ENCODE measurements at places on chromosomes 4 and X.

GRCh38 chr4:165464813-165465381 lies 86.1 kb downstream of the CPE start:
- DNase-seq = no peak

GRCh38 chr4:141078871-141079270 lies 54.4 kb downstream of the RNF150 start:
- DNase-seq = no peak

DNA sequence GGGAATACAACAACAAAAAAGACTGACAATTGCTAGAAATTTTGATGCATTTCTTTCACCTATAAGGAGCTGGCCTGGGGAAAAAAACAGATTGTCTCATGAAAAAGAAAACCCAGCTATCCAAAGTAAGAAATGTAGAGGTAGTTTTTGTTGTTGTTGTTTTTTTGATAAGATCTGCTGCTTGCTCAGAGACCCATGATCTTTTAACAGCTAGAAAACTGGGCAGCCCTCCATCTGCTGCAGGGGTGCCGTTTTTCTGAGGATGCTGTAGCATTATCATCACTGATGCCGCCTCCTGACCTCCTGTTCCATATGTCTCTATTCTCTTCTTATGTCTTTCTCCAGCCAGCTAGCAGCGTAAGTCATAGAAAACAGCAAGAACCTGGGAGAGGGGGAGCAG lies 98.3 kb downstream of the BMPR1B start:
- DNase-seq = no peak

GRCh38 chr4:141306331-141306730 lies 85.6 kb downstream of the ZNF330 start:
- DNase-seq = no peak

DNA sequence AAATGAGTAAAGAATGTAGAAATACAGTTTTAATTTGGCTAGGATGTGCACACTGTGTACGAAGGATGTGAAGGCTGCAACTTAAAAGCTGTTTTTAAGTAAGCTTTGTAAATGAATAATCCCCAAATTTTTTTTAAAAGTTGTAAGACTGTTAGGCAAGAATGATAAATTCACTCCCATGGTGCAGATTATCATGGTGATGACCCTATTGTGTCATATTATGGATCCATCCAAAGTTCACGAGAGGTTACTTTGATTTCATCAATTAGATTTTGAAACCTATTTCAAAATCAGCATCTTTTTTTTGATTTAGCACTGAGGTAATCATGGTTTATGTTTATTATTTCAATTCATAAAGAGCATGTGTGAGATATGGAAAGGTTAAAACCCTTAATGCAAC lies 62.9 kb upstream of the ETNPPL start:
- DNase-seq = no peak

GRCh38 chr4:41747230-41748055 lies 1.1 kb downstream of the PHOX2B start:
- no peak for DNase-seq

DNA sequence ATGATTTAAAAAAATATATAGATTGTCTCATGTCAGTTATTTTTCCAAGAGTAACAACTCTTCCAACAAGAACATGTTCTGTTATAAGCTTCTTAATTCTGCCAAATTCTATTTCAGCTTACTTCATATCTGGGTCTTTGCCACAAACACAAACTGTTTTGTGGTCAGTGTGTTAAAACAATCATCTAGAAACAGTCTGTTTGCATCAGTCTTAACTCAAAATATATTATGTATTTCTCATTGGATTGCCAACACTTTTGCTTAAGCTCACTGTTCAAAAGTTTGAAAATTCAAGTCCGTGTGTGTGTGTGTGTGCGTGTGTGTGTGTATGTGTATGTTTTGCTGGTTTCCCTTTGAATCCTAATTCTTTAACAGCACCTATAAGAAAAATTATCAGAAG lies 752.3 kb upstream of the NDST4 start:
- DNase-seq = no peak

GRCh38 chrX:16005917-16006316 lies 117.4 kb upstream of the GRPR start:
- no peak for DNase-seq

DNA sequence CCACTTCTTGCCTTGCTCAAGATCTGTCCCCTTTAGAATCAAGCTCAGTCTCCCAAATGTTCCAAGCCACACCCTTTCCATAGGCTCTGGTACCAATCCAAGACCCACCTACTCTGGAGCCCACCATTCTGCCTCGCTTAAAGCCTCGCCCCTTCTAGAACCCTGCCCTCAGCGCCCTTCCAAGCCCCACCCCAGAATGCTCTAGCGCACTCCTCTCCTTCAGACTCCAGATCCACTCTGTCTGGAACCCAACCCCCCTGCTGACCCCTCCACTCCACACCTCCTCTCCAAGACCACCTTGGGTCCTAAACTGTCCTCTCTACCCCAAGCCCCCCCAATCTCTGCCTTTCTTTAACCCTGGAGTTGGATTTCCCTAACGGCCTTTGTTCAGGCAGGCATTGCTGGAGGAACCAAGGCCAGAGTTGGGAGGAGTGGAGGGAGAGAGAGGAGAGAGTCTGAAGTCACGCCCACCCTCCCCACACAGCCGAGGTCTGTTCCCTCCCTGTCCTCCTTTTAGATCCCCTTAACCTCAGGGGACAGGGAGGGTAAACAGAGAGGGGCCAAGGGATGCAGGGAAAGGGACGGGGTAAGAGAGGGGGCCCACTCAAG lies 2.4 kb upstream of the PRICKLE3 start:
- no peak for DNase-seq

DNA sequence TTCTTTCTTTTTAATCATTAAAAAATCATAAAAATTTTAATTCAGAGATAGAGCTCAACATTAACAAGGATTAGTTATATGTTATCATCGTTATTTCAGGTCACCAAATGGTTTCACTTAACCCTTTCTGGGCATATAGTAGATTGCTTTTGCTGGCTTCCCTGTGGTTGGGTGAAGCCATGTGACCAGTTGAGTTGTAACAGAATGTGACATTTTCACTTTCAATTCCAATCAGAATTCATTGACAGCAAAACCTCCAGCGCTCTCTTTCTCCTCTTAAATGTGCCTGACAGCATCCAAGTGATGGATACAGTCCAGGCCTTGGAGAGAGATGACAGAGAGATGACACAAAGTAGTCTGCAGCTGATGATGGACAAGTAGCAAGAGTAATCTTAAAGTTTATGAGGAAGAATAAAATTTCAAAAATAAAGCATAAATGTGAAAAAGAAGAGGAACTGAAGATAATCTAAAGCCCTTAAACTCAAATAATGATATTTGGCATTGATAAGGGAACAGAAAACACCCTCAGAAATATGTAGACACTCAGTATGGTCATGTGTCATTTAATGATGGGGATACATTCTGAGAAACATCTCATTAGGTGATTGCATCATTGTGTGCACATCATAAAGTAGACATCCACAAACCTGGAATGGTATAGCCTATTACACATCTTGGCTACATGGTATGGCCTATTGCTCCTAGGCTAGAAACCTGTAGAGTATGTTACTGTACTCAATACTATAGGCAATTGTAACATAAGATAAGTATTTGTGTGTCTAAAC lies 92.3 kb upstream of the QRFPR start:
- DNase-seq = no peak

GRCh38 chr4:6126971-6127745 lies 73.2 kb downstream of the JAKMIP1 start:
- no peak for DNase-seq

DNA sequence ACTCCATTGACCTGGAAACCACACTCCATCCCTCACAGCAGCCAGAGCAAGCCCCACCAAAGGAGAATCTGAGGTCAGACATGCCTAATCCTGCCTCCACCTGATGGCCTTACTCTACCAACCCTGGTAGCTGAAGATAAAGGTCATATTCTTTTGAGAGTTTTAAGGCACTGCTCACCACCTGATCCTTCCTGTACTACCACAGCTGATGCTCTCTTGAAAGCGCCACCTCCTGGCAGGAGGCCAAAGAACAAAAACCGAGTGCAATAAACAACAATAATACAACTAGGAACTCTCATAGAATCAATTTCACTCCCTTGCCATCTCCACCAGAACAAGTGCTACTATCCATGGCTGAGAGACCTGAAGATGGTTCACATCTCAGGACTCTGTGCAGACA lies 301.6 kb downstream of the NAF1 start:
- DNase-seq = no peak

- no peak for DNase-seq
Observed at GRCh38 chr4:10201381-10202223, 85.0 kb upstream of the WDR1 start.

- no peak for DNase-seq
Observed at GRCh38 chr4:11355226-11355625, 73.5 kb downstream of the HS3ST1 start.

DNA sequence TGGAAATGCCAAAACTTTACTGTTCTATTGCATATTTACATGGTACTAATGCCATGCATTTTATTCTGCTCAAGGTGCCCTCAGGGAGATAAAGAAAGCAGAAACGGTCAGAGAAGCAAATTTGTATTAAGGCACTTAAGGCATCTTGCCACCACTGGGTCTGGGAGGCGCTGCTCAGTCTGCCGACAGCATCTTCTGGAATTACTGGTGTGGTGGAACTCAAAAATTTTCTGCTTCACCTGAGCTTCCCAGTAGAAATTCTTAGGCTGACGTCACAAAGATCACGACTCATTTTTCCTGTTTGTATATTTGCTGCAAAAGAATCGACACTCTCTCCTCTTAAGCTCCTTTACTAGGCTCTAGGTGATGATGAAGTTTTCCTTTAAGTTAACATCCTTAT lies 3.0 kb downstream of the RASSF6 start:
- no peak for DNase-seq

GRCh38 chr4:143241892-143242291 lies 57.2 kb downstream of the USP38 start:
- DNase-seq = no peak

DNA sequence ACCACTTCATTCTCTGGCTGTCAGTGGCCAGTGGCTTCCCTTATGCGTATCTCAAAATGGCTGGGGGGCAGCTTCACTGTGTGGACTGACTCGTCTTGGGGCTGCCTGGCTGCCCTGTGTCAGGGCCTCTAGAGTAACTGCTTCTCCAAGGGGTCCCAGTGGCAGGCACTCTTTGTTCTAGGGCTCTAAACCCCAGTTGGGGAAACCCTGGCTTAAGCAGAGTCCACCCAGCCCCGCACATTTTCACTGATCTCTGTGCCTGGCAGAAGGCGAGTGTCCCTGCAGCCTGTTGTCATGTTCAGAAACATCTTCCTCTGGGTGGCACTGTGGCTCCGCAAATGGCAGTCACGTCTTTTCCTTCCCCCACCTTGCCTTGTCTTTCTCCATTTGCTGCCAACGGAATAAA lies 59.7 kb downstream of the NBDY start:
- no peak for DNase-seq

DNA sequence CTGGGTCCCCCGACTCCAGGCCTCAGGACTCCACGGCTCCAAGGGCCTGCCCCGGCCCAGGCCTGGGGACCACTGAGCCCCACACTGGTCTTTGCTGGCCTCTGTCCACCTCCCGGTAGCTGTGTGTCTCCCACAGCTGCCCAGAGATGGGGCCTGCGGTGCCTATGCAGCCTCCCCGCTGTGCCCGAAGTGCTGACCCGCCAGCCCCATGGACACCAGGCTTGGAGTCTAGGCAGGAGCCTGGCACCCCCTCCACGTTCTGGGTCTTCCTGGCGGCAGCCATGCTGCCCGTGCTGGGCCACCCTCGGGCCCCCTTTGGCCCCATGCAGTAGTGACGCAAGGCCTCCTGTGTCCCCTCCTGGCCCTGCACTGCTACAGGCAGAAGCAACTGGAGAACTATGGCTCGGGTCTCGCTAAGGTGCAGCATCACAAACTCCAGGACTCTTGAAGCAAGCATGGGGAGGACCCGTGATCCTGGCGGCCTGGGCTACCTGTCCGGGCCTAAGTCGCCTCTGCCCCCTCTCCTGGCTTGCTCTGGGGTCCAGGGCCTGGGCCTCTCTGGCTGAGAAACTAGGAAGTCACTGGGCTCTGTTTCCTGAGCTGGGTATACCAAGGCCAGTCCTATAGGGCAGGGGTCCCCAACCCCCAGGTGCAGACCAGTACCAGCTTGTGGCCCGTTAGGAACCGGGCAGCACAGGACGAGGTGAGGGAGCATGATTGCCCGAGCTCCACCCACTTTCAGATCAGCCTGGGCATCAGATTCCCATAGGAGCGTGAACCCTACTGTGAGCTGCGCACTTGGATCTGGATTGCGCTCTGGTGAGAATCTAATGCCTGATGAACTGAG lies 917 bp downstream of the MYL5 start:
- DNase-seq = no peak

DNA sequence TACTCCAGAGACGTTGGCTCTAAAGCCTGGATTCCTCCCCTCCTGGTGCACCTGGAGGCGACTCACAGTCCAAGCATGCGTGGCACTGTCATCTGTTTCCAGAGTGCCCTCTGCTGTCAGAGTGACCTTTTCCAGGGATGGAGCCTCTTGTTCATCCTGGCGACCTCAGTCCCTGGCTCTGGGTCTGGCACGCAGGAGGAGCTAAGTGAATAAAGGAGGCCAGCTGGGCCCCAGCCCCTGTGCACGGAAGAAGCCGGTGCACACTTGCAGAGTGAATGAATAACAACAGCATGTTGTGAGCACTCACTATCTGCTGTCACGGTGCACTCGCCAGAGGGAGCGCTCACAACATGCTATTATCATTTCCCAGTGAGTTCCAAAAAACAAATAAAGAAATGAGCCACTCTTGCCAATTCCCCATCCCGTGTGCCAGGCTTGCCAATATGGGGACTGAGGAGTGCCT lies 27.8 kb upstream of the PSAPL1 start:
- DNase-seq = no peak

DNA sequence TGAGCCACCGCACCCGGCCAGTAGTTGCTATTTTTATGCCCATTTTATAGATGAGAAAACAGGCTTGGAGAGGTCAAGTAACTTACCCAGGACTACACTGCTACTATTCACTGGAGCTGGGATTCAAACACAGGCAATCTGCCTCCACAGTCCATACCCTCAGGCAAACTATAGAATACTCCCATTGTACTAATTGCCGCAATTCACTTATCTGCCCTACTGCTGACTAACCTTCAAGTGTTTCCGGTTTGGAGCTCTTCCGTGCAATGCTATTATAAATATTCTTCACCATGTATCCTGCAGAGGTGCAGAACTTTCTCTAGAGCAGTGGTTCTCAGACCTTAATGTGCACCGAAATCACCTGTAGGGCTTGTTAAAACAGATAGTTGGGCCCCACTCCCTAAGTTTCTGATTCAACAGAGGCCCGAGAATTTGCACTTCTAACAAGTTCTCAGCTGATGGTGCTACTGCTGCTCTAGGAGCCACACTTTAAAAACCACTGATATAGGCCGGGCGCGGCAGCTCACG lies 1.9 kb upstream of the G3BP2 start:
- DNase-seq = no peak

DNA sequence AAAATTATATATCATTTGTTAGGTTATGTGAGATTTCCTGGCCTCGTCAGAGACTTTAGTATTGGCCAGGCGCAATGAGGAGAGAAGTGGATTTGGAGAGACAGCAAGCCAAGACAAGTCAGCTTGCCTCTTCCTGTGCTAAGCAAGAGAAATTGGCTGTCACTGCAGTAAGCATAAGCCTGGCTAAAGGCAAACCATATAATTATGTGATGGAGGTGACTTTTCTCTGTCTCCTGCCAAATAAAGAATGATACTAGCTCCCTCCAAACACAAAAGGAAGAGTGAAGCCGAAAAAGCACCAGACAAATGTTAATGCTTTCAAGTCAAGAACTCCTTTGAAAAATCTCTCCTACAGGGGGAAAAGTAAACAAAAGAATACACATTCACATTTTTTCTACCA lies 2246.0 kb downstream of the ARAP2 start:
- no peak for DNase-seq

- no peak for DNase-seq
Observed at GRCh38 chr4:5757954-5758353, 47.0 kb downstream of the EVC start.

GRCh38 chrX:38149016-38149415 lies 71.7 kb downstream of the SRPX start:
- no peak for DNase-seq

Measured in activated T-cell treated with anti-CD3 and anti-CD28 coated beads for 24 hours (primary cell).